Smooth muscle cell of trachea (primary cell): ENCODE measurements at places on chromosomes 5 and 9. TPM values are rescaled to one million over a fixed set of nuclear protein-coding genes. Genes with fewer than 3 reads are reported as not detected.

The BASP1 gene
- 112 and 163 TPM in 2 replicates for total RNA-seq

The HAVCR2 gene
- total RNA-seq, result 1.0 and 2.2 TPM in 2 replicates

The RANBP6 gene
- 25.0 and 37.4 TPM in 2 replicates for total RNA-seq

The PCDHGA12 gene
- 26.0 and 35.4 TPM in 2 replicates for total RNA-seq

The CAVIN4 gene
- 1.2 and 1.7 TPM in 2 replicates for total RNA-seq

The SLCO6A1 gene
- not detected in 2 replicates for total RNA-seq

The LCN6 gene
- not detected in 2 replicates for total RNA-seq

The ANXA2R gene
- 1.7 and 3.9 TPM in 2 replicates for total RNA-seq

The LCP2 gene
- total RNA-seq, result not detected in 2 replicates

The ACTL7A gene
- not detected in 2 replicates for total RNA-seq

The CER1 gene
- total RNA-seq, result not detected in 2 replicates

The HSPB3 gene
- total RNA-seq, result 0.33 TPM in 1 of 2 replicates, not detected in the other

The RAD17 gene
- 26.1 and 26.3 TPM in 2 replicates for total RNA-seq

The LRRC19 gene
- not detected in 2 replicates for total RNA-seq

The OTP gene
- total RNA-seq, result not detected in 2 replicates

The SCGB3A2 gene
- not detected in 2 replicates for total RNA-seq

The ARHGEF39 gene
- total RNA-seq, result 0.50 and 2.9 TPM in 2 replicates

The FAM151B gene
- total RNA-seq, result 3.8 and 5.0 TPM in 2 replicates

The SH3RF2 gene
- 1.0 and 1.2 TPM in 2 replicates for total RNA-seq

The BDP1 gene
- 16.4 and 22.5 TPM in 2 replicates for total RNA-seq

The TERT gene
- not detected in 2 replicates for total RNA-seq

The CTXN3 gene
- not detected in 2 replicates for total RNA-seq

The MAT2B gene
- 90.3 and 135 TPM in 2 replicates for total RNA-seq

The RIMOC1 gene
- total RNA-seq, result 17.4 and 26.6 TPM in 2 replicates

The ZBTB43 gene
- total RNA-seq, result 9.6 and 9.8 TPM in 2 replicates

The PCDHGA3 gene
- total RNA-seq, result 1.3 and 2.6 TPM in 2 replicates

The MAMDC2 gene
- total RNA-seq, result 3.2 and 3.8 TPM in 2 replicates

The ZBTB26 gene
- total RNA-seq, result 3.6 and 6.3 TPM in 2 replicates

The SOX30 gene
- under 0.01 TPM in 1 of 2 replicates, not detected in the other for total RNA-seq

The PCDHA4 gene
- 0.29 and 0.33 TPM in 2 replicates for total RNA-seq

The TSLP gene
- total RNA-seq, result 5.7 and 6.5 TPM in 2 replicates

The IFNB1 gene
- total RNA-seq, result not detected in 2 replicates

The CHSY3 gene
- total RNA-seq, result 1.7 and 2.0 TPM in 2 replicates

The C7 gene
- 0.15 and 0.83 TPM in 2 replicates for total RNA-seq

The OR1Q1 gene
- not detected in 2 replicates for total RNA-seq

The STPG3 gene
- total RNA-seq, result 0.66 TPM in 1 of 2 replicates, not detected in the other

The GRM6 gene
- not detected in 2 replicates for total RNA-seq

The FOXD4L5 gene
- 0.15 and 0.17 TPM in 2 replicates for total RNA-seq

The TSSK1B gene
- total RNA-seq, result 0.15 and 0.50 TPM in 2 replicates

The RLN2 gene
- not detected in 2 replicates for total RNA-seq

The EQTN gene
- total RNA-seq, result not detected in 2 replicates

The CTSV gene
- total RNA-seq, result 0.33 and 1.5 TPM in 2 replicates

The HAPLN1 gene
- total RNA-seq, result 0.73 and 4.6 TPM in 2 replicates

The PCDHGC4 gene
- total RNA-seq, result 4.5 and 6.0 TPM in 2 replicates
